Esophagus squamous epithelium (tissue), 5 donors: ENCODE measurements at places on chromosomes 5 and 9. TPM values are rescaled to one million over a fixed set of nuclear protein-coding genes. Genes with fewer than 3 reads are reported as not detected.

Gene PCDHGB2
- 2.5 TPM for total RNA-seq

Gene INSL6
- total RNA-seq = not detected

Gene CNTFR
- 0.29 TPM for total RNA-seq

Gene NDUFS4
- total RNA-seq = 70.8 TPM

Gene PCSK5
- total RNA-seq = 8.4 TPM

Gene CEP72
- 3.9 TPM for total RNA-seq

Gene SMU1
- total RNA-seq = 14.6 TPM

Gene PCDHGA10
- 8.0 TPM for total RNA-seq

Gene RNF180
- total RNA-seq = 4.0 TPM

Gene MSANTD3
- total RNA-seq = 18.9 TPM

Gene CACNA1B
- not detected for total RNA-seq

Gene RC3H2
- 32.8 TPM for total RNA-seq

Gene SPAG8
- not detected for total RNA-seq

Gene CD274
- 1.3 TPM for total RNA-seq

Gene MARVELD2
- 12.4 TPM for total RNA-seq

Gene LECT2
- not detected for total RNA-seq

Gene BNC2
- 3.6 TPM for total RNA-seq

Gene SLC4A9
- total RNA-seq = not detected
